ENCODE measurements at places on chromosomes 7 and 10.

- DNase-seq = no peak
Observed at GRCh38 chr10:132326925-132327324, 5.1 kb upstream of the LRRC27 start.

DNA sequence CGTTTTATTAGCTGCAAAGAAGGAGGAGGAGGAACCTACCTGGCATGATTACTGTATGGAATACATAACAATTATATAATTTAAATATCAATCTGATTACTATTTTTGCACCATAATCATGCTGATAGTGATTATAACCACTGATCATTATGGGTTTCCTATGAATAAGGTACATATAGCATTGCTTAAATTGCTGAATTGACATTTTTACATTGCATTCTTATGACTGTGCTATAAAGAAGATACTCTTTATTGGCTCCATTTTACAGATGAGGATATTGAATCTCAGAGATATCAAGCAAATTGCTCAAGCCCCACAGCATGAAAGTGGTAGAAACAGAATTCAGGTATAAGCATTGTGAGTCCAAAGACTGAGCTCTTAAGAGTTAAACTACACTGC lies 23.1 kb downstream of the DKK1 start:
- no peak for DNase-seq

DNA sequence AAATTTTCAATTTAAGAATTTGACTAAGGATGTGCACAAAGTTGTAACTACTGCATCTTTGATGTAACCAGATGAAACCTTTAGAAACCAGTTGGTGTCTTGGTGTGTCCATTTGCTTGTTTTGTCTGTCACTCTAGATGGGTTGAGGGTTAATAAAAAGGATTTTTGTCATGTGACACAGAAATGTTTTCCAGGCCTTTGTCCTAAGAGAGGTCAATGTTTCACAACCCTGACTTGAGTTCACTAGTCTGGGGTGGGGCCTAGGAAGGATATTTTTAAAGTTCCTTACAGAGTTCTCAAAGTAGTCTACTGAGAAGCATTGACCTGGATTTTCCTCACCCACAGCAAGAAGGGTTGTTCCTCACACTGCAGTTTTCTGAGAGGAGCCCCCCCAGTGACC lies 90.3 kb downstream of the HERPUD2 start:
- no peak for DNase-seq

- DNase-seq = no peak
Observed at GRCh38 chr10:21675157-21675796, 141.2 kb downstream of the MLLT10 start.

- no peak for DNase-seq
Observed at GRCh38 chr10:16854623-16855022, 37.4 kb upstream of the RSU1 start.

DNA sequence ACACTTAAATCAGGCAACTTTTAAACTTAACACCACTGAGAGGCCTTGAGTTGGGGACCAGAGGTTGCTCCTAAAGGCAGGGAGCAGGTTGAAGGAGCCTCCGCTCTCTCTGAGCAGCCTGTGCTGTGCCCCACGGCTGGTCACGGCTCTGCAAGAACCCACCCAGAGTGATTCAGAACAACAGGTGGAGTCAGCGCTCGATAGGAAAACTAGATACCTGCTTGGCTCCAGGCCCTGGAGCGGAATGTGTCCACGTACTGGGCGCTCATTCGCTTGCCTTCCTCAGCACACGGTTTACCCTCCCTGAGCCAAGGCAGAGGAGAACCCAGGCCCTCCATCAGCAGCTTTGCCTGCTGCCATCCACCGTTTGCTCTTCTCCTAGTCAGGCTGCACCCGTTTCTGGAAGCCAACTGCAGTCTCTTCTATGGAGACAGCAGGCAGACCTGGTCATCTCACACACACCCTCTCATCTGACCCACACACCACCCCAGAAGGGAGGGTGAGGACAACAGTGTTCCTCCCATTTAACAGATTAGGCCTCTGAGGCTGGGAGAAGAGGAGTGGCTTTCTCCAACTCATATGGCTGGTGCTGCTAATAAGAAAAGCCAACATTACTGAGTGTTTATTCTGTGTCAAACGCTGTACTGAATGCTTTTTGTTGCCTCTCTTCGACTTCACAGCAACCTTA lies 37.6 kb upstream of the PDCD4 start:
- DNase-seq = peak; percentile 71

DNA sequence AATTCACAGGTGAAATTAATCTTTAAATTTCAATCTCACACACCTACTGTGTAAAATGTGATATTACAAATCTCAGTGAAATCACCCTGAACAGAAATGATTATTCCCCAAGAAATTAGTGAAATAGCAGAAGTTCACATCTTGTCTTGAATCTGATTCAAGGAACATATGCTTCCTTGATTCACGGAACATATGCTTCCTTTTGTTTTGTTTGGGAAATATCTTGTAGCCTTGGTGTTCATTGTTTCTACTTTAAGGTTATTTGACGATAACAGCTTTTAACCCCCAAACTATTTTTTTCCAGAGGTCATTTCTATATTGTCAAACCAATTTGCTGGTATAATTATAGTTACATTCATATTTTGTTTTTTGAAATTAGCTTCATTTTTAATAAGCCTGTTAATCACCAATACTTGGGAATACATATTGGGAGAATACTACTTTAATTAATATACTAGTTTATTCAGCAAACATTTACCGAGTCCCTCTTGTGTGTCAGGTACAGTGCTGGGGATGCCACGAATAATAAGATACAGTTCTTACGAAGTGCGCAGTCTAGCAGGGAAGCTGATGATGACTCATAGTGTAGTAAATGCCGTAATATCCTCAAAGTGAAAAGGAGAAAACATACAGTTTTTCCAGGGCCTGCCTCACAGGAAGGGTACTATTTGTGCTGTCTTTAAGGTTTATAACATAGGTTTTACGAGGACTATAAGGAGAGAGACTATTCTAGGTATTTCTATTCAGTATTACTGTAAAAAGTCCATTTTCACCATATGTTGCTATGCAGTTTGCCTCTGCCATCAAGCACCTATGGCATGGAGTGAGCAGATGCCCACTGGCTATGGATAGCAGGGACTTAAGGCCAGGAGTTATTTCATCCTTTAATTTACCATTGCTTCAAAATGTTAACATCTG lies 32.5 kb downstream of the PRKAR2B start:
- DNase-seq = no peak

DNA sequence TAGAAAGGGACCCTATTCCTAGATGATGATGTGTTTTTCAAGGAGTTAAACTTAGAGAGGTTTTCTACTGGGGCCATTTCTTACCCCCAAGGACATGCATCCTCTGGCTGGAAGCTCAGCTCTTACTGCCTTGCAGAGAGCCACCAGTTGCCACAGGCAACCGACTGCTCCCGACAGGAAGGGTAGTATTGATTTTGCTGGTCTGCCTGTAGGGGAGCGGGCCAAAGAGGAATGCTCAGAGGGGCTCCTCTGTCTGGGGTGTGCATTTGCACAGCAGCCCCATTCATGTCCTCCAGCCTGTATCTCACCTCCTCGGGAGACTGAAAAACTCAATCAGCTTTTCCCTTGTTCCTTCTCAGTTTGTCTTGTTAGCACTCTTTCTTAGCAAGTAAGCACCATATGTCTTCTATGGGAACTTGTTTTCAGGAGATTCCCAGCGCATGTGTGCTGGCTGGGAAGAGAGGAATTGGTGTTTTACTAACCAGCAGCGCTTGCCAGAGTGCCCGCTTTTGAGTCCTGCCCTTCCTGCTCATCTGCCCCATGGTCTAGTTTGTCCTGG lies 739.0 kb upstream of the GALNT17 start:
- no peak for DNase-seq

DNA sequence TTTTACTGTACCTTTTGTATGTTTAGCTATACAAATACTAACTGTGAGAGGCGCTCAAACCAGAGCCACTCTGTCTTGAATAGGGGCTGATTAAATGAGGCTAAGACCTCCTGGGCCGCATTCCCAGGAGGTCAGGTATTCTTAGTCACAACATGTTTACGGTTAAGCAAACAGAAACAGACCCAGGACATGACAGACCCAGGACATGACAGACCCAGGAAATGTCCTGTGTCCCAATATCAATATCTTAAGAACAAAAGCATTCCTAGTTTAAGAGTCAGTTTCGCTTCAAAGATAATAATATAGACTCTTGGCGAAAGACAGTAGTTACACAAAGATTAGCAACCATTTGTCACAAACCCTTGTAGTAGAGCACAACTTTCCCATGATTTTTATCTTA lies 304.5 kb downstream of the CCSER2 start:
- DNase-seq = no peak

- DNase-seq = no peak
Observed at GRCh38 chr10:86310702-86311101, 55.9 kb downstream of the GRID1 start.

GRCh38 chr10:93820434-93820833 lies 62.7 kb downstream of the LGI1 start:
- DNase-seq = no peak
